ENCODE measurements at places on chromosomes 7 and 10.

- DNase-seq, result no peak
These were observed 50.6 kb downstream of the KIAA1217 start for GRCh38 chr10:24259365-24260130.

- no peak for DNase-seq
These were observed 68.5 kb downstream of the GNAT3 start for GRCh38 chr7:80443325-80443724.

DNA sequence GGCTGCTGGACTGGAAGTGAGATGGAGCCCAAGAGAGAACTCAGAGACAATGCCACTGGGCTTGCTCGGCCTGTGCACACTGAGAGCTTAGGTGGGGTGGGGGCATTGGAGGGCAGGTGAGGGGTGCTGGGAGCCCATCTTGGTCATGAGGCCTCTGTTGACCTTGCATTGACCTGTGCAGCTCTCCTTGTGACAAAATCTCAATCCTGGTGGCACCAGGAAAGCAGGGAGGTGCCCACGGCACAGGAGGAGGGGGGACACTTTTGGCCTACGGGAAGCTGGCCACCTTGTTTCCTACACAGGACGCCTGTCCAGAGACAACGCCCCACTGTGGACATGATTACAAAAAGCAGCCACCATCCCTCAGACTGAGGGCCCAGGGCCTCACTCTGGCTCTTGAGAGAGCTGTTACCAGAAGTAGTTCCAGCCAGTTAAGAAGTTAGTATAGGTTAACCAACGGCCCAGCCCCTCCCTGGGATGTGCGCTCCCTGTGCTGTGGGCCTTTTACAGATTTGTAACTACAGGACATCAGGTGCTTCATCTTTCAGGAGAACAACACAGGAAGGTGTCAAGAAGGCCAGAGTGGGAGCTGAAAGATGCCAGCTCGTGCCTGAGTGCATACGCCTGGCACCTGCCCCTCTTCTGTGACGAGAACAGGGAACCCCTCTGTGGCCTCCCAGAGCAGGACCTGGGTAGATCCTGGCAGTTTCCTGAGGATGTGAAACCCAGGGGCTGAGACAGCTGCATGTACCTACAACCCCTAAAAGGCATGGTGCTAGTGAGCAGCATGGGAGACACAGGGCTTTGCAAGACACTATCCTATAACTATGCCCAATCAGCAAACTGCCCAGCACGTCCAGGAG, 10.3 kb downstream of the PKD1L1 start:
- DNase-seq, result no peak

DNA sequence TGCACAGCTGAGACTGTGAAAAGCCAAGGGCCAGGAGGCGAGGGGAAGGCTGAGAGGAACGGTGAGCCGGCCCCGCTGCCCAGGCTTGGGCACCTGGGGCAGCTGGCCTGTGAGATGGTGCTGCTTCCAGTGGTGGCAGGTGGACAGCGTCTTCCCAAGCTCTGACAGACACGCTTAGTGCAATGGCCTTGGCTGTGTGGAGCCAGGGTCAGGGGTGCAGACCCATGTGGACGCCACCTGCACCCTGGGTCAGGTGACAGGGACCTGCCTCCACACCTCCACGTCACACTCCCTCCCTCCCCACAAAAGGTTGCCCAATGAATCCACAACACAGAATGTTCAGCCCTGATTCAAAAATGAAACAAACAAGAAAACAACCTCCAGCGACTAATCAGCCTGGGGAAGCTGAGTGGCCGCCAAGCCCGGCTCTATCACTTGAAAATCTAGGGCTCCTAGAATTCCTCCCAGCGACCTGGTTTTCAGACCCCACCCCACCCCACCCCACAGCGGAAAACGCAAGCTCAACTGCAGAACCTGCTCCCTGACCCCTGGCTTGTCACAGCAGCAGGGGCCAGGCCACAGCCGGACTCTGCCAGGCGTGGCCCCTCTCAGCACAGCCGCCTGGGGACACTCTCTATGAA, 54.3 kb downstream of the PRKAG2 start:
- no peak for DNase-seq

Measured in NCI-H1930 (cell line).